ENCODE measurements at places on chromosomes 2 and 18.

DNA sequence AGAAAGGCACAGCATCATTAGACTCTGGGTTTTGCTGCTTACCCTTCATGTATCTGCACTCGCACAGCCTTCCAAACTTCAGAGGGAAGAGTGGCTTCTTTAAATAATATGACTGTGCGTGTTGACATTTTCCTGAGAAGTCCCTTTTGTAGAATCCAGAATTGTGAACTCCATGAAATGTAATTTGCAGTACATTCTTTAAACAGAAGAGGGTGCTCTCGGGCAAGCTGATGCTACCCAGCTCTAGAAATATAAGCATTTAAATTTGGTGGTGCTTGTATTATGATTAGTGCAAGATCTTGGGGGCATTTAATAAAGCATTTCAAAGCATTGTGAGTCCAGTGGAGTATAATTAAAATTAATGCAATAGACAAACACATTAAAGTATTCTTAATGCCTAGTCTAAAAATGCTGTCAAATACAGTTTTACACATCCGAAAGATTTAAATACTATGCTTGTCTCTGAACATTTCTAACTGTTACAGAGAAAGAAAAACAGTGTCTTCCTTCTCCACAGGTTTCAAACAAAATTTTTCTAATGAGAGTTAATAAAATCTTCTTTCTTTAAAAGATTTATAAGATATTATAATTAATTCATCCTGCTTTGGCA, 17.3 kb upstream of the GTF2A1L start:
- no peak for DNase-seq

DNA sequence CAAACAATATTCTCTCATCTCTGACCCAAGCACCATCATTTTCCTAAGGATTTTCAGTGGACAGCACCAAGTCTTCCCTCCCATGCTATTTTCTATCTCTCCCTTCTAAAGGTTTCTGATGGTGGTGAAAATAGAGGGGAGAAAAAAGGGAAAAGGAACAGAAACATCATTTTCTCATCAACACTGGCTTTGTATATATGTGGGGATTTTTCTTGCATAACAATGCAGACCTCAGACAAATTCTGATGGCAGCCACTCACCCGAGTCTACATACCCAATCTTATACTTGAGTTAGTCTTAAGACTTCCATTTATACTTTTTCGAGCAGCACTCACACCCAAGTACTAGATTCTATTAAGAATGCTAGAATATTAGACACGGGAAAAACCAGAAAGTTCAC, 95.8 kb downstream of the TMEM163 start:
- DNase-seq, result no peak

- no peak for DNase-seq
Measured at GRCh38 chr18:31630549-31630948, 38.9 kb downstream of the TTR start.

GRCh38 chr2:10476723-10477442, 28.8 kb upstream of the ODC1 start:
- DNase-seq, result no peak

- no peak for DNase-seq
Measured at GRCh38 chr18:9722691-9723090, 14.6 kb downstream of the RAB31 start.

DNA sequence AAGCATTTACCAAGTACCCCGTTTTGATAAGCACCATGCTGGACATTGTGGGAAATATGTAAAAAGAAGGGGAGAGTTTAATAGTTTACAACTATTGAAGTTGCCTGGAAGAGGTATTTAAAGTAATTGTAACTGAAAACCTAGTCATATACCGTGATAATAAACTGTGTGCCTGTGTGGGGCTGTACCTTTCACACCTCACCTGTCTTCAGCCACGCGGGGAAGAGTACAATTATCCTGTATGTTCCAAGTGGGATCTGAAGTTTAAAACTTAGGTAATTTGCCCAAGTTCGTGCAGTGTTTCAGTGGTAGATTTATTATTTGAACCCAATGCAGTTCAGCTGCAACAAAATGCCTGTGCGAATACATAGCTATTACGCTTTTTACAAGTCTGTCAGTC, 128.2 kb upstream of the TMEM200C start:
- DNase-seq, result no peak

GRCh38 chr2:185145316-185146121, 547.2 kb downstream of the ZNF804A start:
- no peak for DNase-seq

GRCh38 chr2:86454238-86454637, 13.1 kb downstream of the KDM3A start:
- no peak for DNase-seq

GRCh38 chr18:27606741-27607140, 421.6 kb upstream of the CHST9 start:
- no peak for DNase-seq

DNA sequence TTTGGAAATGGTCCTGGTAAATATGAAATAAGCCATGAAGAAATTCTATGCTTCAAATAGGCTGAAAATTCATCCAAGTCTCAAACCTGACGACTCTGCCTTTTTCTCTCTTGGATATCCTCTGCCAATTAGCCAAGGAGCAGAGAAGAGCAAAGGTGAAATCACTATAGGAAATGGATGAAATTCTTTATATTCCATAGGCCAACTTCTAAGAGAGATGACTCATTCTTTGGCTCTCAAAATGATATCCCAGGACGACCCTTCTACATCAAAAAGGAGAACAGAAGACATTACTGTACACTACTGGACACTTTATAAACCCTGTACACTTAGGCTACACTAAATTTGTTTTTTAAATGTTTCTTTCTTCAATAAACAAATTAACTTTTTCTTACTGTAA, 22.7 kb downstream of the PDE1A start:
- no peak for DNase-seq

DNA sequence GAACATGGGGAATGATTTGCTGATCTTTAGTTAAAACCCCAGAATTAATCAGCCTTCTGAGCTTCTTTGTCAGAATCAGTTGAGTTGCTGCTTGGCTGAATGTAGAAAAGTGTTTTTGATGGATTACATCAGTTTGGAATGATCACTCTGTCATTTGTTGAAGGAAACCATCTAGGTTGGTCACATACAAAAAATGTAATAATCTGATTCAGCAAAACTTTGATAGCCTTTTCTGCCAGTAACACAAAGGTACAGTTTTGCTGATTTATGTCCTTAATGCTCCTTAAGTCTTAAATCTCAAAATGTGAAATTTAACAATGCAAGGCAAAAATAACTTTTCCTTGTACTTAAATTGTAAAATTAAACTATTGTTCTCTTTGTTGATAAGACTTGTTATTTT, 74.3 kb downstream of the GALNT13 start:
- no peak for DNase-seq

DNA sequence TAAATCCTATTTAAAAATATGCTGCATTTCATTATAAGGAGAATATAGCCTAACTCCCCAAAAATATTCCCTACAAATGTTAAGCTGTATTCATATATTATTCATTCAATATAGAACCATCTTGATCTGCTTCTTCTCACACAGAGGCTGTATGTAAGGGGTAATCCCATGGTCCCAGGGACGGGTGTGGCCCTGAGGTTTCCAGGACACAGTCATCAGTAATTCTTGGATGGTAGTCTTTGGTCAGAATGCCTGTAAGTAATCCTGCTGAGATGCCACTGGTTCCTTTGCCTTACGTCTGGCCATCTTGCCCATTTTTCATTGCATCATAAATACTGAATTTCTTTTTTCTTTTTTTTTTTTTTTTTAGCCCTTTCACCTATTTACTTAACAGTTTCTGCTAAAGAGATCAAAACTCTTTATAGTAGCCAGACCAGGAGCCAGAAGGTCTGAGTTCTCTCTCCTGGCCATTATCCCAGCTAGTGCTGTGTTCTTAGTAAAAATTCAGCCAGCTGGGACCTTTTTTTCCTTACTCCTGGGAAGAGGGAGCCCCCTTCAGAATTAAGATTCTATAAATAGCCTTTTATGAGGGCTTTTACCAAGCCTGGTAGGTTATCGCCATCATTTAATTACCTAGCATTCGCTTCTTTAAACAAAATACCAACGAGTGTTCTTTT, 134.9 kb downstream of the SOX11 start:
- no peak for DNase-seq

DNA sequence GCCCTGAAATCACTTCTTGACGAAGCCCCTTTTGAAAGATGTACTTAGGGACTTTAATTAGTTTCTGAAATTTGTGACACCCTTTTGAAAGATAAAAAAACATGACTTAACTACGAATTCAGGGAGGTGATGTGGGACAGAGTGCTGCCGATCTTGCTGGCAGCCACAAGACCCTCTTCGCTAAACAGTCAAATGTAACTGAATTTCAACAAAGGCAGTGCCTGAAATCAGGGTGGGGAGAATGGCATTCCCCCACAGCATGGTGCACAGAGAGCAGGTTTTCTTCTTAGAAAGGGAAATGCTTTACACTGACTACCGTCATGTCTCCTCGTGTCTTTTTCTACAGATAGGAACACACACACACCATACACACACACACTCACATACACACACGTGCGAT, 640.2 kb upstream of the POU3F3 start:
- no peak for DNase-seq

- no peak for DNase-seq
Measured at GRCh38 chr2:170660409-170660808, 54.7 kb upstream of the SP5 start.

DNA sequence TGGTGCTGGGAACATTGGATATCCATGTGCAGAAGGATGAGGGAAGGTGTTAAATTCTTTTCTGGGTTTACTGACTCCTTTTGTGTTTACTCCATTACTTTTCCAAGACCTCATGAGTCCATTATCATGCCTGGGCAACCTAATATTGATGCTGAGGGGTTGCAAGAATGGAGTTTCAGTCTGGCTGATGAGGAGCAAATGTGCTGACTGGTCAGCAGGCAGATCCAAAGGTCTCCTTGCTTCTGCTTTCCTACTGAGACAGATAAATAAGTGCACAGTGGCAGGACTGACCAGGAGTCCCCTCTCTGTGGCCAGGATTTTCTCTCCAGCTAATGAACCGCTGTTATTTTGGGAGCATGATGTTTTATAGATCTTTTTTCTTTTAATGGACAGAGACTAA, 43.6 kb upstream of the WIPF1 start:
- no peak for DNase-seq

DNA sequence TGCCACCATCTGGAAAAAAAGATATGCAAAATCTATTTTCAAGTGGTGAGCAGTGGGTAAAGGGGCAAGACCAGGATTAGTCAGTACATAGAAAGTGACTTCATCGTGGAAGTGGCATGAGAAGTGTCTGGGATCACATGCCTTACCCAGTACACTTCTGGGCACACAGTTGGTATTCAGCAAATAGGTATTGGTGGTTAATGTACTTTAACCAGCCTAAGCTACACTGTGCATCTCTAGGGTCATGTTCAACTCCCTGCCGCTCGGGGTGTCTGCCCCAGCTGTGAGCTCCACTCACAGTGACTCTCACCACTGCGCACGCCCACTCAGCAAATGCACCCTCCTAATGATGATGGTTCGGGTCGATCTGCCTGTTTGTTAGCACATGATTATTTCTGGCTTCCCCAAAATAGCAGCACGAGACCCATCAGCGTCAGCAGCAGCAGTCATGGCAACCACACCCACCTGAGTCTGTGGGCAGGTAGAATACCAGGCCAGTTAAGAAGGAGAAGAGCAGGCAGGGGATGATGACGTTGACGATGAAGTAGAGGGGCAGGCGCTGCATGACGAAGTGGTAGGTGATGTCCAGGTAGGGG, 11.1 kb downstream of the CHRNA1 start:
- DNase-seq, result no peak

DNA sequence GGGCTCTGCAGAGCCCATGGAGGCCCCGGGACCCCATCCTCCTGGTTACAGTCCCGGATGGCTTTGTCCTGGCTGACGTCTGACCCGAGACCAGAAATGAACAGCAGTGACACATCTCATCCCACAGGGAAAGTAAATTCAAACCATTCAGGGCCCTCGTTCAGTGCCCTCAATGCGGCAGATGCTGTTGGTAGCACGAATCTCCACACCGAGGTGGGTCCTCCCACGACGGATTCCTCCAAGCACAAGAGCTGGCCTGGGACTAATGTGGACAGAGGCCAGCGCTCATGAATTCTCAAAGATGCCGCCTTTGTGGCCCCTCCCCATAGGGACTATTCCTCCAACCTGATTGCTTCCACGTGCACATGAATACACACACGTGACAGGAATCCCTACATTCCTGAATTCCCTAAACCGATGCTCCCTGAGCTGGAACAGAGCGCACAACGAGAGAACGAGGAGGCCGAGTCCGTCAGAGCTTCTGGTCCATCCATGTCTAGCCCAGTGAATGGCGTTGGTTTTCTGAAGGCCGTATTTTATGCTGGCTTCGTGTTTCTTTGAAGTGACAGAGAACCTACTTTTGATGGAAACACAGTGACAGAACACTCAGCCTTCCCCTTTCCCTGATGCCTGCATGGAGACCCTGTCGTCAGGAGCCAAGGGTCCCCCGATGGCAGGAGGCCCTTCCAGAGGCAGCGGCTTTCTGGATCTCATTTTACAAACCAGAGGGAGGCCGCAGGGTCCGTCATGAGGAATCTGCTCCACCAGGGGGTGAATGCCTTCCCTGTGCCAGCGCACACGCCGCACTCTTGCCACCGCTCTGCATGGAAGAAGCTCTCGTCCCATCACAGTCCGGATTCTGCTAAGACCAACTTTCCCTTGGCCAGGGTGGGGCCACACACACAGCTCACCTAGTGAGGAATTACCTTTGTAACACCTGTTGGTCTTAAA, 64.3 kb upstream of the SNTG2 start:
- no peak for DNase-seq

- no peak for DNase-seq
Measured at GRCh38 chr2:32260376-32260775, 4.3 kb downstream of the NLRC4 start.

DNA sequence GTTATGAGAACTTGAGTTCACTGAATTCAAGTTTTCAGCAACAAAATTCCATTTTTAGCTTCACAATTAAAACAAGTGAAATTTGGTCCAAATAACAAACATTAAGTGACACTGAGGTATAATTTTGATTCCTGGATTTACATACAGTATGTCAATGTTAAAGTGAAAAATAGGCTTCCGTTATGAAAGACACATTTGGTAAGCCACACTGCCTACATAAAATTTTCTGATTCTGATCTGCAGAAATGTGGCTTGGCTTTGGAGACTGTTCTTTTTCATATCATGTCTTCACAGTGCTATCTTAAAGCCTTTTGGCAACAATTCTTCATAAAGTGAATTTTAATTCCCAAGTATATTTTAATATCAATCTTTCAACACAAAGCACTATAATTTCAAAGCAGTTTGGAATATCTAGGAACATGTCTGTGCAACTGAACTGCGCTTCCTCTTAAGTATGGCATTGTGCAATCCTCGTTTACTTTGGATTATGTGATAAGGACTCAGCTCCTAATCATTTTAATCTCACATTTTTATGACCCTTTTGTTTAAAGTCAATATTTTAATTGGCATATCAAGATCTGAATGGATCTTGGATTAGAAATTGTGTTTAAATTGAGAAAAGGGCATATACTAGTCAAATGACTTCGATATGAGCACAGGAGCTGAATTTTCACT, 60.0 kb downstream of the RBMS1 start:
- no peak for DNase-seq

GRCh38 chr18:26696308-26696707, 148.0 kb upstream of the KCTD1 start:
- no peak for DNase-seq
